ENCODE measurements at places on chromosomes 7 and 10.

DNA sequence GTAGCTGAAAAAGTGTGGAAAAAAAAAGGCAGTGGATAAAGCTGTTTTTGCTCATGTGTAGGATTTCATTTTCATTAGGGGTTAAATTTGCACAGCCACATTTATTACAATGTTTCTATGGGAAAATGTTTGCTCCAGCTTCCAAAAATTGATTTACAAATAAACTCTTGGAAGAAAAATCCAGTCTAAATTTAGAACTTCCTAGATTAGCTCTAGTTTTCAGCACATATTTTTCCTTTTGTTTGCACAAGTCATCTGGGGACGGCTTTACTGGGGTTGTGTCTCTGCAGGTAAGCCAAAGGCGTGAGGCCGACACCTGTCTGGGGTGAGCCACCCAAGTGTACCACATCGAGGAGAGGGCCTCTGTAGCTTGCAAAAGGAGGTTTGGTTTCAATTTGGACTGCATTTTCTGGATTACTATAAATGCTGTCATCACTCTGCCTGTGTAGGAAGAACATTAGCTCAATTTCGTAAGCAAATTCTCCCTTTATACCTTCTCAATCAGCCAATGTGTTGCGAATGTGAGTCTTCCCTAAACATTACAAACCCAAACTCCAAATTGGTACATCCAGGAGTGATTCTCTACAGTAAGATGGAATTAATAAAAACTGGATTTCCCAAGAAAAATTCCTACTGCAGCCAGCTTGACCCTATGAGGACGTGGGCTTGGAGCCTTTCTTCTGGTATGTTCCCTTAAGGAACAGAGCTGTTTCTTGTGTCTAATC is 89.5 kb upstream of the ZNF438 start:
- DNase-seq, result no peak

GRCh38 chr7:156776527-156776926 is 116.5 kb downstream of the LMBR1 start:
- DNase-seq, result no peak

- no peak for DNase-seq
Observed at GRCh38 chr10:12961416-12962205, 39.9 kb downstream of the CCDC3 start.

DNA sequence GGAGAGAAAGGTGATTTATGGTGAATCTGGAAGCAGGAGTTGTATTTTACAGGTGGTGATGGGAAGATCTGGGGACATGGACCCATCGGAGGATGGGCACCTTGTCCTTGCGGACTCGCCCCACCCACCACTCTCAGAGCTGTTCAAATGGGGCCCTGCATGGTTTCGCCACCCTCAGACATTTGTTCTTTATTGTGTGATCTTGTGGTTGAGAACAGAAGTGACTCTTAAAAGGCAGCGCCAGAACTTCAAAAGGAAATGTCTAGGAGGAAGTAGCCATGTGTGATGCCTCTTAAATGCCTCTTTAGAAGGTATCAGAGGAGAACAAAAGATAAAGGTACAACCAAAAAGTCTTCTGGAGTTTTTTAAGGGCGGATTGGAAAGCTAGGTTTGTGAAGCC is 205.7 kb downstream of the KIAA1217 start:
- no peak for DNase-seq

- no peak for DNase-seq
Observed at GRCh38 chr7:158953912-158954311, 97.6 kb downstream of the DYNC2I1 start.

DNA sequence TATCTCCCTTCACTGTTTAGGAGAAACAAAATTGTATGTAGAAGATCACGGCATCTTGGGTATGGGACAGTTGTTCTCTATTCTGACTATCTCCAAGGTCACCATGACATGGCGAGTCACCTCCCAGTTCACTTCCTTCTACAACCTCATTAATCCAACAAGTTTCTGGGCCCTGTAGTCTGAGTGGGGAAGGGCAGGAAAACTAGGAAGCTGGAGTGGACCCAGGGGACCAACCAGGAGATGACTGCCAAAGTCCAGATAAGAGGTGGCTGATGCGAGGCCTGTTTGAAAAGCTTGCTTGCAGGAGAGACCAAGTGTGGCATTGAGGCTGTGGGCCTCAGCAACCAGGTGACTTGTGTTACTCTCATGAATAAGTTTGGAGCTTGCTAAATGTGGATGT is 584.9 kb downstream of the TNS3 start:
- DNase-seq, result no peak

DNA sequence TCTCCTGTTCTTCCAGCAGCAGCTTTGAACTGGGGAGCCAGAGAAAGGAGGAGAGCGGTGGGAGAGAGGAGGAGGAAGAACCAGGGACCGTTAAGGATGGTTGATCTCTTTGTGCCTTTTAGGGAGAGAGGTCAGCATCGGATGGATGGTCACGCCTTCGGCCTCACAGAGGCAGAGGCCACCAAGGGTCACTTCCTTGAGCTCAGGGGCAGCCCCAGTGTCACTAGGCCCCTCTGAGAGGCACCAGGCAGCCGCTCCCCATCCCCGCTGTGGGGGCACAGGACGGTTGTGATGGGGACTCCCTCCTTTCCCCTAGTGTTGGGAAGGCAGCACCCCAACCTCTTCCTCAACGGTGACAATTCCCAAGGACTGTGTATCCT is 121.4 kb downstream of the DNAJB6 start:
- no peak for DNase-seq

GRCh38 chr10:58894929-58895328 is 281.5 kb upstream of the PHYHIPL start:
- no peak for DNase-seq

DNA sequence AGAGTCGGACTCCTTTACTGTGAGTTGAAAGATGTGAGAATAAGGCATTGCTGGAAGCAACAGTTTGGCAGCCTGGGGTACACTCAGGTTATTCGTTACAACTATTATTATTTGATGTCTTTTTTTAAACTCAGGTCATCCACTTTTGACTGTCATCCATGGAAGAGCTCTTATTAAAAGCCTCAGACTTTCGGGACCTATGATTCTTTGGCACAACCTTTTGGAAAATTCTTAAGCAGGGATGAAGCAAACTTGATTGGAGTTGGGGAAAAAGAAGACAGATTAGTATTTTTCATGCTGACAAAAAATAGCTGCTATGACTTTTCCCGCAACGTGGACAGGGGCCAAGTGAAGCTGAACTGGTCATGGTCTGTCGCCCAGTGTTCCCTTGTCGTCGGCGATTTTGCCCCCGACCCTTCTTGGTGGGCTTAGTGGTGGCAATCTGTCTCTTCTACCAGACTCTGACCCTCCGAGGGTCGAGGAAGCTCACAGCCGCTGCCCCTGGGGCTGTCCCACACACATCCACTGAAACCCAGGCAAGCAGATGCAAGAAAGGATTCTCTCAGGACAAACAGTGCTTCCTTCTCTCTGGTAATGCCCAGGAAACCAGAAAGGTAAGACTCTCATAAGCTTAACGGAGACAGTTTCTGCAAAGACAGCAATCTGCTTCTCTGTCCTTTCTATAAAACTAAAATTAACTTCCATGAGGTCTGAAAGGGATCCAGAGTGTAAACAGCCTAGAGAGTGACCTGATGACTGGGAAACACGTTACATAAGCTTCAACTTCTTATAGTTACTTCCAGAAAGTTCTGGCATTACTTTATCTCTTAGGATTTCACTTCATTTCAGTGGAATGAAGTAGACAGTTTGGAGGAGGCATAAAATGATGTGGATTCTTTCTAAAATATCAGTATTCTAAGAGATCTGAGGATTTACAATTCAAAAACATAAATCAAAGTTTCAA is 1.0 kb downstream of the CPED1 start:
- DNase-seq, result no peak

- DNase-seq, result no peak
Observed at GRCh38 chr10:38007991-38008390, 2.5 kb upstream of the ZNF33A start.

GRCh38 chr7:82926477-82926876 is 236.2 kb downstream of the PCLO start:
- no peak for DNase-seq

DNA sequence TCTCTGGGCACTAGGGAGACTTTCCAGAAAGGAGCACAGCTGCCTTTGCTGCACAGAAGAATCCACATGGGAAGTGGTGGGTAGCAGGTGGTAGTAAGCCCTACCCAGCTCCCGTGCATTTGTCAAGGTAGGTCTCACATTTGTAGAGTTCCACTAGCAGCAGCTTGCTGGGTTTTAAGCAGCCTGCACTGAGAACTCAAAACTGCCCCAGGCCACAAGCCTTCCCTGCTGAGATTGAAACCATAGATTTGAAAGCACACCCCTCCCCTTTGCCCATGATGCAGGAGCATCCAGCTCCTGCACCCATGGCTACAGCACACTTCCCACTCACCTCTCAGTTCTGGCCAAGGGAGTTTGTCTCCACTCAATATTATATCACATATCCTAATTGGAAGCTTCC is 604.5 kb upstream of the STEAP1 start:
- no peak for DNase-seq

- DNase-seq, result no peak
Observed at GRCh38 chr7:98054585-98054984, 52.1 kb upstream of the LMTK2 start.

GRCh38 chr7:19932549-19933249 is 159.3 kb upstream of the TMEM196 start:
- DNase-seq, result no peak

GRCh38 chr10:101216207-101217043 is 12.8 kb downstream of the LBX1 start:
- DNase-seq, result no peak

DNA sequence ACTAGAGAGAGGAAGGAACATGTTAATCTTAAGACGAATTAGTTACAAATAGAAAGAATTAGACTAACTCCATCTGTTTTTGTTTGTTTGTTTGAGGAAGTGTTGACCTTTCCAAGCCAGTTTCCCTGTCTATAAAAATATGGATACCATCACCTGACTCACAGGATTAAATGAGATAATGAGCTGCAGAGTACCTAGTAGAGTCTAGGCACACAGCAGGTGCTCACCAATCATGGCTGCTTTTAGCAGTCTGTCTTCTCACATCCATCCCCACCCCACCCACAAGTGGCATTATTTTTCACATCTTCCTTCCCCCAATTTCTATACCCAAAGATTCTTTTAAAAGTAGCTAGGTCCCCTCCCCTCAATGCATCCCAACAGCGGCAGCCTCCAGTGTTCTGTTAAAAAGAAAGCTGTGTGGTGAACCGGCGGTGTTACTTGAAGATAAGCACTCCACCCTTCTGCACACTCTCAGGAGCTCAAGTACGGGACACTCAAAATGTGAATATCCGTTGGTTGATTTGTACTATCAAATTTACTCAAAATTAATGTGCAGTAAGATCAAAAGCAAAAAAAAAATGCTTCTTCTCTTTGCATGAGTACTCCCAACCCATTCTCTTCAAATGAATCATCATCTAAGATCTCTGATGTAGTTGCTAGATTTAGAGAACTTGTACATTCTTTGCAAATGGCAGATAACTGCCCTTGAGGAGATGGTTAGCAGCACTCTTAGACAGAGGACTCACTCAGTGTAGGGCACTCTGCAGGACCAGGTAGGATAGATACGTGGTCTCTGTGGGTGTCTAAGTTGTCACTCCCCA is 145.4 kb upstream of the ASAH2 start:
- DNase-seq, result no peak

GRCh38 chr7:30226614-30227268 is 57.7 kb upstream of the ZNRF2 start:
- DNase-seq, result no peak

DNA sequence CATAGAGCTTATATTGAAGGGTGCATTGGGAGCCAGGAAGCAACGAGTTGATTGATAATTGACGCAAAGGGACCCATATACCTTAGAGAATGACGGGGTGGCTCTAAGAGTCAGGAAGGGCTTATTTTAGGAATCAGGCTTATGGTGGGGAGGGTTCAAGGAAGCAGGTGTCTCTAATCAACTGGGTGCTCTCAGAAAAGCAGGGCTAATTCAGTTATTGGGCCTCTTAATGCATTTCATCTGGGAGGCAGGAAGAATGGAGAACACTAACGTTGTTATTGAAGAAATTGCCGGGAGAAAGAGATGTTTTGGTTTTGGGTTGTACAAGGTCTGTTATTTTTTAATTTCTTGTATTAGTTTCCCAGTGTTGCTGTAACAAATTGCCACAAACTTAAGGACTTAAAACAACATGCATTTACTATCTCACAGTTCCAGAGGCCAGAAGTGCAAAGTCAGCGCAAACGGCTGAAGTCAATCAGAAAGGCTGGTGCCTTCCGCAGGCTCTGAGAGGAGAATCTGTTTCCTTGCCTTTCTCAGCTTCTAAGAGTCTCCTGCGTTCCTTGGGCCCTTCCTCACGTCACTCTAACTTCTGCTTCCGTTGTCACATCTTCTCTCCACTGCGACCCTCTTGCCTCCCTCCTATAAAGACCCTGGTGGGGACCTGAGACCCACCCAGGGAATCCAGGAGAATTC is 328.4 kb upstream of the C7orf33 start:
- no peak for DNase-seq

DNA sequence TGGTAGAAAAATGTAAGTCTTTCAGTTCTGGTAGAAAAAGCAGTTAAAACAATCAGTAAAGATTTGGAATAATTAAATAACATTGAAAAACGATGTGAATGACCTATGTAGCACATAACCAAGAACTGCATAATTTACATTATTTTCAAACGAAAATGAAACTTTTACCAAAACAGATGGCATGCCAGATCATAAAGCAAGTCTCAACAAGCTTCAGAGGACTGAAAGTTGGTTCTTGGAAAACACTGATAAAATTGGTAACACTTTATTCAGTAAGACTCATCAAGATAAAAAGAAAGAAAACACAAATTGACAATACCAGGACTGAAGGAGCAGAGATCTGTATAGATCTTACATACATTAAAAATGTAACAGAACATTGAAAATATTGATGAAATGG is 92.8 kb downstream of the VIPR2 start:
- no peak for DNase-seq

DNA sequence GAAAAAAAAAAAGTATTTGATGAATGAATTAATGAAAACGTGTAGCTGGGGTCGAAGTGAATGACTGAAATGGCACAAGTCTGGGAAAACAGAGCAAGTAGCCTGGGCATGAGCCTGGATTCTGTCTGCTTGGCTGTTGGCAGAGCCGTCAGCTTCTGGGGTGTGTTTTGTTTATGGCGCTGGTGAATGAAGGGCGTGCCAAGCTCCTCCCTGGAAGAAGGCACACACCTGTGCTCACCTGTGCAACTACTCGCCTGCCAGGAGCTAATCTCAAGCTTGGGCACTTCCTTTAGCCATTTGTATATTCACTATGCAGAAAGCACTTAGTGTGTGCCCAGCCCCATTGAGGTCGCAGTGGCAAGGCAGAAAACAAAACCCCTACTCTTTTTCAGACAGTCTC is 74.1 kb downstream of the GTF2IRD1 start:
- no peak for DNase-seq

DNA sequence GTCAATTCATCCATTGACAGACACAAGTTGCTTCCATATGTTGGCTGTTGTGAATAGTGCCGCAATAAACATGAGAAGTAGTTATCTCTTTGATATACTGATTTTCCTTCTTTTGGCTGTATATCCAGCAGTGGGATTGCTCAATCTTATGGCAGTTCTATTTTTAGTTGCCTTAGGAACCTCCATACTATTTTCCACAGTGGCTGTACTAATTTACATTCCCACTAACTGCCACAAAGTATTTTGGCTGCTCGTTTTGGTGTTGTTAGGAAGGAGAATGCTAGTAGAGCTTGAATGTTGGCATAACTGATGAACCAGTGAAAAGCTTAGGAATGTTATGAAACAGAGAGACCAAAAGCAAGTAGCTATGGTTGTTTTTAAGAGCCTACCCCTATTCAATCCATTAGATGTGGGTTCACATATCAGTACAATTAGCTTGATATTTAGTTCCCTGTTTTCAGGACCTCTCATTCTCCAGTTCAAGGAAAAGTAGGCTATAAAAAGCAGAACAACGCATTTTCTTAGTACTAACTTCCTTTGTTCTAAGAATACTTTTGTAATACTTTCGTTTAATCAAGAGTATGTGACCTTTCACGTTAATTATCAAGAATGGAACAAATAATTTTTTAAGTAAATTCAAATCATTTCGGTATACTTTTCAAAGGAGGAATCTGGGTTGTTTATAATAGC is 100.3 kb downstream of the FAS start:
- no peak for DNase-seq

Data from activated CD8-positive, alpha-beta memory T cell treated with anti-CD3 and anti-CD28 coated beads for 24 hours (primary cell).